ENCODE measurements at places on chromosomes 2 and 18. TPM values are rescaled to one million over a fixed set of nuclear protein-coding genes. Genes with fewer than 3 reads are reported as not detected.
A peak's percentile ranks its signal among the peaks of the same experiment; 100 is the strongest.

DNA sequence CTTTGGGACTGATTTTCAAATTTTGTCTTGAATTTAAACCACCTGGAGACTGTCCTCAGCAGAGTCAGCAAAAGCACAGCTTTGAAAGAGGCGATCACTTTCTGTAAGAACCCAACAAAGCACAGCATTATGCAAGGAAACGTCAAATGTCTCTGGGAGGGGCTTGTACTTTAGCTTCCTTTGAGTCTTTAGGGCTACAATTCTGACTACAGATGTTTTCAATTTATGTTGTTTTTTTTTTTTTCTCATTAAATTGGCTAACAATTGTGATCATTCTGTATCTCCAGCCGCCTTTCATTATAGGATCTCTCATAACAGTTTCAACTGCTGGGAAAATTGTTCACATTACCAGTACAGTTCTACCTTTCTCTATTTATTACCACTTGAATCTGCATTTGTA is 48.3 kb downstream of the COL3A1 start:
- peak; percentile 32 for DNase-seq

- no peak for DNase-seq
Observed at GRCh38 chr2:24538720-24539119, 47.7 kb downstream of the NCOA1 start.

- peak; percentile 55 for DNase-seq
Observed at GRCh38 chr18:64974391-64975125, 776.3 kb upstream of the CDH7 start.

- no peak for DNase-seq
Observed at GRCh38 chr2:160175169-160176134, 24.6 kb downstream of the ITGB6 start.

DNA sequence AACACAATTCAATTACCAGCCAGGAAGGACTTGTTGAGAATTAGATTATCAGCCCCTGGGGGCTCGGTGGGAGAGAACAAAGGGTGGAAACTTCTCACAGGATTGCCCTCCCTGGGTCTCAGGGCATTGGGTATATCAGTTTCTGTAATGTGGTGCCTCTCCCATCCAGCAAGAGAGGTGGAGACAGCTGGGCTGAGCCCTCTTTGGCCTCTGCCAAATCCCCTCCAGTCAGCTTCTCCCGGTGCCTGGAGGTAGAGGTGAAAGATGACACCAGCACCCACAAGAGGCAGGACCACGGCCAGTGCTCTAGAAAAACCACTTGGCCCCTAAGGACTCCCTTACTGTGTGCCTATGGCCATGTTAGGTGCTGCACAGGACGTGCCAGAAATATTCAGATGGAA is 179.7 kb downstream of the HAUS1 start:
- DNase-seq: no peak

CNDP1 gene
- 1.2 TPM for total RNA-seq

- DNase-seq: no peak
Observed at GRCh38 chr2:120703330-120703994, 32.2 kb upstream of the GLI2 start.

DNA sequence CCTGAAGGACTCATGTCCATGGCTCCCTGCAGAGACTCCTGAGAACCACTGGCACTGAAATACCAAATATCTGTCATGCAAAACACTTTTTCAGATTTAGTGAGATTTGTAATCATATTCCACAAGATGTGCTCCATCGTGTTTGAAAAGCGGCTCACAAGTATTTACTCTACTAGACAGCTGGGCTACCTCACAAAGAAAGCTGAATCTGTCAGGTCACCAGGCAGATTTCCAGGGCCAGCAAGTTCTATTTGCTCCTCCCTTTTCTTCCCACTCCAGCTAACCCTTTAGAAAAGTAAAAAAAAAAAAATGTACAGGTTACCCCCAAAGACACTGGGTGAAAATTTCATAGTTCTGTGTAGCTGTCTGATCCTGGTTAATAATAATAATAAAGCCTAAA is 22.9 kb downstream of the WIPF1 start:
- DNase-seq: no peak

GRCh38 chr2:98385050-98385699 is 38.9 kb downstream of the CNGA3 start:
- DNase-seq: peak; percentile 74

- DNase-seq: no peak
Observed at GRCh38 chr18:6086731-6087130, 191.4 kb upstream of the TMEM200C start.

- DNase-seq: no peak
Observed at GRCh38 chr2:157415591-157416101, 28.2 kb downstream of the CYTIP start.

CYS1 gene
- total RNA-seq: 13.2 TPM

- no peak for DNase-seq
Observed at GRCh38 chr2:42953216-42953615, 160.8 kb upstream of the HAAO start.

DNA sequence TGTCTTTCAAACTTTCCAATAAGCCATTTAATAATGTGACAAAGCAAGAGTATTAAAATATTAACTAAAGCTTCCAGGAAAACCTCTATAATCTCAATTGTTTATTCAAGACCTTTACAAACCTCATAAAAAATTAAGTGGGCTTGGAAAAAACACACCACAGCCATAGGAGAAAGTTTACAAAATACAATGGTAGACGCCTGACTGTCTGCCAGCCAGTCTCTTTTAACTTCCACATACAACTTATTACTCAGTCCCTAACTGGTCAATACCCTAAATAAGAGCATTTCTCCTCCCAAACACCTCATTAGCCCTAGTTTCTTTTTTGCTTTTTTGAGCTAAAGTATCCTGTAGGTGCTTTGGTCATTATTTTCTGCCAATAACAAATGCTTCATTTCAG is 247.4 kb upstream of the CYP26B1 start:
- DNase-seq: no peak

DNA sequence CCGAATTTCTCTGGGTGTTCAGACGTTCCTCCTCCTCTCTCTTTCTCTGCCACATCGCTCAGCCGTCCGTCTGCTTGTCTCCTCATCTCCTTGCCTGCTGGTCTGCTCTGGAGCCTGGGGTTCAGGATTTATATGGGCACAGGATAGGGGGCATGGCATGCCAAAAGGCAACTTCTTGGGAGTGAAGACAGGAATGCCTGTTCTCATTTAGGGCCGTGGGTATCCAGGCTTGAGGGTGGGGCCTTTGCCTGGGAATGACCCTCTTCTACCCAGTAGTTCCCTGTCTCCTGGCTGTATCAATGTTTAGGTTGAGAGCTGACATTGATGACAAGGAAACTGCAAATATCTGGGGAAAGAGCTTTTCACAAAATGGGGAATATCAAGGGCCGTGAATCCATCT is 98.0 kb downstream of the HRH4 start:
- DNase-seq: no peak

DUSP2 gene
- total RNA-seq: 28.9 TPM

DNA sequence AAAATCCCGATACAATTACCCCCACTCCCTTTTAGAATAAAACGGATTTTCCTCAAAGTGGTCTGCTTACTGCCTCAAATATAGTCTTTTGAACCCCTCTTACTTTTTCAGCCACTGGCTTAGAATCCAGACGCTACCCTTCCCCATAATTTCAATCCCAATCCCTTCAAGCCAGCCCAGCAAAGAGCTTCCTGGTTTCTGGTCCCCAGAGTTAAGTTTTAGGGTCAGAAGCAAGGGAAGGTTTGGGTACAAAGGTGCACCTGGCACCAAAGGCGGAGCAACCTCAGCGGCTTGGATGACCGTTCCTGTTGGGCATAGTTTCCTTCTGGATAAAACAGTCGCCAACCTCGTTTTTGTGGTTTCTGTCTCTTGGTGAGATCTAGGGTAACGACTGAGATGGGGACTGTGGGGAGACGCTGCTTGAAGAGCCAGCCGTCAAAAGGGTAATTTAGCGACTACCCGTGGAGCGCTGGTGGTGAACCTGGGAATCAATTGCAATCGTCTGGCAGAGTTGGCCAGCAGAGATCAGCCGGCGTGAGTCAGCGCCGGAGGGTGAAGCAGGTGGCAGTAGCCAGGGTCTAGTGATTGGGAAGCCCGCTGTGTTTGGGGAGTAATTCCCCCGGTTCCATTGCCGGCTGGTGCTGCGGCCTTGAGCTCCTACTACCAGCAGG is 1.6 kb downstream of the FEV start:
- no peak for DNase-seq

GRCh38 chr18:69205925-69206324 is 194.8 kb upstream of the DOK6 start:
- DNase-seq: no peak

MORN2 gene
- total RNA-seq: 17.3 TPM

DNA sequence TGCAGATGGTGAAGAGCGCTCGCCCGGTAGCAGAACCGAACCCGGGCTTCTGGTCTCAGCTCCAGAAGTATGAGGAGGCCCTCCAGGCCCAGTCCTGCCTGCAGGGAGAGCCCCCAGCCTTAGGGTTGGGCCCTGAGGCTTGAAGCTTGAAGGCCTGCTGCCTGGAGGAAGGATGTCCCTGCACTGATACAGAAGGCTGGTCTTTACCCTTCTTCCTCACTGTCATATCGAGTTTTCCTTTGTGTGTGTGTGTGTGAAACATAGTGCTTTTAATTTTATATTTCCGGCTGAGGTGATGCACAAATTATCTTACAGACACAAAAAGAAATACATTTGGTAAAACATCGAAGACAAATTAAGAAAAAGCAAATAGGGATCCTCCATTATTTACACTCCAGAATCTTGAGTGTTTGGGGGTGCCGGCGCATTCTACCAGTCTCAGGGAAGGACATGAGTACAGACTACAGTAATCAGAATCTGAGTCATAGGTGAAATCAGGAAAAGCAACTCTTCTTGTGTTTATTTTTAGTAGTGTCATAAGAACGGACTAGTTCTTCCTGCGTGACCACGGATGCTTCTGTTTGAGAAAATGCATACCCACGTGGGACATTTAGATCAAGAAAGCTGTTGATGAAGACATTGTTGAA is 1.3 kb downstream of the DUSP28 start:
- DNase-seq: peak; percentile 63

DNA sequence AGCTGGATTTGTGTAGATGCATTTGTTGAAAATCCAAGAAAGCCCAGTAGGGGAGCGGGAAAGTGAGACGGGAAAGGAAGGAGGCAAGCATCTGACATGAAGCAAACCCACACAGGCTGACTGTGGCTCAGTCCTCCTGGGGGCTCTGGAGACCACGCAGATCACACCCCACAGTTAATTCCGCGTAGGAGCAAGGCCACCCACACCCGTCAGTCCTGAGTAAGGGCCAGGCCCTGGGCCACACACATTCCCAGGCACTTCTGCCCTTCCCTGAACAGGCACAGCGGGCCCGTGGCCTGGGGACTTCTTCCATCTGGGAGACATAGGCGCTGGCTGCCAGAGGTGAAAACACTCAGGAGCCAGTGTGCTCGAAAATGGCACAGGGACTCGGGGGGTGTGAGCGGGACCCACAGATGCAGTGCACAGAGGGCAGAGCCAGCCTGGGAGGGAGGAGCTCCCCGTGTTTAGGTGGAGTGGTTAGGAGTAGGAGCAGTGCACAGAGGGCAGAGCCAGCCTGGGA is 19.4 kb upstream of the PRLH start:
- DNase-seq: no peak

DNA sequence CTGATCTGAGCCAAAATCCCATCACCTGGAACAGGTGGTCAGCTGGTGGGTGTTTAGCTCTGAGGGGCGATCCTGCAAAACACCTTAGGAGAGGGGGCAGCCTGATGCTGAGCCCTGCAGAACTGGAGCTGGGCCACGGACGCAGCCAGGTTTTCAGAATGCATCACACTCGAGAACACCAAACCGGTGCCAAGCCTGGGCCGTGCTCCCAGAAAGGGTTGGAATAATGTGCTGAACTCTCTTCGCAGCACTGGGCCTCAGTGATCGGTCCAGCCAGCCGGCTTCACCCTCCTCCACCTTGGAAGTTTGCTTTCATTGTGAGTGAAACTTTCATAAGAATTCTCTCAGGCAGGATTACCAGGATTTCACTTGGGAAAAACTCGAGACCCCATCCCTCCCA is 56.5 kb upstream of the TTC39C start:
- DNase-seq: peak; percentile 38

DNA sequence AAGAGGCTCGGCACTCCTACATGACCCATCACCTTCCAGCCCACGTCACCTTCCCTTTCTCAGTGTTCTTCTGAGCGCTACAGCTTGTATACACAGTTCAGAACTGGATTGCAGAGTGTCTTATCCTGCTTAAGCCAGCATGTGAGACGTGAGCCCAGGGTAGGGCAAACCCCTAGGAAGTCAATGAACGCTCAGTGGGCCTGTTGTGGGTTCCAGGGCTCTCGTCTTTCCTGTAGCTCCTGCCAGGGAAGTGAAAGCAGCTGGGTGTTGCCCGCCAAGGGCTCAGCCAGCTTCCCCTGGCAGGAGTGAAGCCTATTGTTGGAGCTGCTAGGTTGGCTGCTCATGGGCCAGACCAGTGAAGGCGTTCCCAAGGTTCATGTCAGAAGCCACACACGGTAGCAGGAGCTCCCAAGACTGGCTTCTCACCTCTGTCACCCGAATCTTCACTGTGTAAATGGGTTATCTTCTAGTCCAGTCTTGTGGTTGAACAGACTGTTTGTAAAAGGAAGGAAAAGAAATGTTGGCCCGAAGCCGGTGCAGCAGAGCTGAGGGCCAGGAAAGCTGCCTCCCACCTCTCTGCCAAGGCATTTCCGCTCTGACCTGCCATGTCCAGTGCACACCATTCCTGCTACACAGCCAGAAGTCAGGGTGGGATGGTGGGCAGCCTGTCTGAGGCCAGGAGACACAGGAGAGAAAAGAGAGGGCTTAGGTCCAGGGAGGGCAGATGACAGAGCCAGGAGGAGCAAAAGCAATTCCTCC is 69.6 kb upstream of the RMDN2 start:
- peak; percentile 50 for DNase-seq

GCG gene
- total RNA-seq: 2.4 TPM

IL36A gene
- total RNA-seq: not detected

- no peak for DNase-seq
Observed at GRCh38 chr18:59065684-59066083, 74.0 kb upstream of the SEC11C start.

DNA sequence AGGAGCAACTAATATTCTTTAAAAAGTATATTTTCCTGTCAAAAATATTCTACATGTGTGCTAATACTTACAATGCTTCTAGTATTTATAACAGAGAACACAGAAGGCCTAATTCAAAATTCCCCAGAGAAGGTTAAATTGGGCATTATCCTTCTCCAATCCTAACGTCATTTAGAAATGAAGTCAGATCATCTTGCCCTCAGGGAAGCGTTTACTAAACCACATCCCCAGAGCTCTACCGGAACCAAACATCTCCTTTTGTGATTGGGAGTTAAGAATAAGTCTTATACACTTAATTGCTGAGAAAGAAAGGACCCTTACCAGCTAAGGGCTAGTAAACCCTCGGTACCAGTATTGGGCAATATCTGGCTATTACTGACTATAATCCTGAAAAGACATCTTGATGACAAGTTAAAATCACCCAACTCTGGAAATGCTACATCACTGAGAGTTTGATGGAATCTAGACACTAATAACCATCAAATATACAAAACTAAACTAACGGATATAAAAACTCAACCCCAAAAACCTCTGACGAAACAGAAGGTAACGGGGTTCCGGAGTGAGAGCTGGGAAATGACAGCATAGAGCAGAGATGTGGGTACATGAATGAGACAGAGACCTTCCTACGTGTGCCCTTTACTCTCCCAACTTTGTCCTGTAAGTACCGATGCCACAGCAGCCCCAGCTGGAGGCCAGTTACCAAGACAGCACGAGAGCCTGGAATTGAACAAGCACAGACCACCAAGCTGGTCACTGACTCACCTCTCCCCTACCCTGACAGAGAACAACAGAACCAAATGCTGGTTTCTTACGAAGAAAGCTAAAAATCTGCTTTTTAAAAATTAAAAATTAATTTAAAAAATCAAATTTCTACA is 35.0 kb downstream of the WDSUB1 start:
- DNase-seq: no peak

GRCh38 chr2:177554365-177554764 is 161.8 kb downstream of the AGPS start:
- no peak for DNase-seq

GRCh38 chr2:210170446-210171303 is 534 bp downstream of the KANSL1L start:
- DNase-seq: peak; percentile 98

TMEM200C gene
- 5.1 TPM for total RNA-seq

All from umbilical cord (tissue), 2 donors.